ENCODE measurements at places on chromosomes 16 and 17.

- no peak for DNase-seq
Observed at GRCh38 chr17:7811251-7811650, 22.8 kb upstream of the KDM6B start.

- no peak for DNase-seq
Observed at GRCh38 chr16:54000361-54000760, 286.2 kb downstream of the IRX3 start.

GRCh38 chr16:49608779-49609178 is 235.2 kb downstream of the C16orf78 start:
- no peak for DNase-seq

GRCh38 chr17:8954339-8954738 is 11.2 kb downstream of the PIK3R5 start:
- no peak for DNase-seq

GRCh38 chr17:82305727-82306300 is 11.6 kb downstream of the CD7 start:
- DNase-seq, result no peak

GRCh38 chr17:51814521-51814920 is 344.0 kb downstream of the CA10 start:
- DNase-seq, result no peak

DNA sequence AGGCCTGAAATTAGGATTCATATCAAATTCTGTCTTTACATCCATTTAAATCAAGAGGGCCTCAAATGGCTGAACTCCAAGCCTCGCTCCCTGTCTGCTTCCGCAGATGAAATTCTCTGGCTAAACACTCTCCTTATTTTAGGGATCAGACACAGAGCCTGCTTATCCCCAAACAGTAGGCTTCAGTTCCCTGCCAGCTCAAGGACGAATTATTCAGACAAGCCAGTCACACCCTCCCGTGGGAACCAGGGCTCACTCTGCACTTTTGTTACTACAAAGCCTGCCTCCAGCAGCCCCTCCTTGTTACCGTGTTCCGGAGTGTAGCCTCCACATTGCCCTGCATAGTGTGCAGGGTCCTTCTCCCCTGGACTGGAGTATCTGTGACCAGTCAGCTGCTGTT is 46.6 kb upstream of the LCMT1 start:
- no peak for DNase-seq

DNA sequence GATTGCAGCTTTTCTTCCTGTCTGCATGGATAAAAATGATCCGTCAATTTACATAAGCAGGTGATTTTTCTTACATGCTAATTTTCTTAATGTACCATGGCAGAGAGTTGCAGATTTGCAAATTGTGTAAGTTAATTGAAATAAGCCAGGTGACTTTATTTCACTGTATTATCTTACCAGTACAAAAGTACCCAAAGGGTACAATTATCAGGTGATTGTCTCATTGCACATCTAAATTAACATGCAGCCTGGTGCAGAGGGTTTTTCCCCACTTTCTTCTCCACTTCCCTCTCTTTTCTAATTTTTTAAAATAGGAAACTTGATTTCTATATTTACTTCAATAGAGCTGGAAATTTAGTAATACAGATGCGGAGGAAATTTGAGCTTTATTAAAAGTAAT is 11.2 kb downstream of the NLK start:
- DNase-seq, result no peak

DNA sequence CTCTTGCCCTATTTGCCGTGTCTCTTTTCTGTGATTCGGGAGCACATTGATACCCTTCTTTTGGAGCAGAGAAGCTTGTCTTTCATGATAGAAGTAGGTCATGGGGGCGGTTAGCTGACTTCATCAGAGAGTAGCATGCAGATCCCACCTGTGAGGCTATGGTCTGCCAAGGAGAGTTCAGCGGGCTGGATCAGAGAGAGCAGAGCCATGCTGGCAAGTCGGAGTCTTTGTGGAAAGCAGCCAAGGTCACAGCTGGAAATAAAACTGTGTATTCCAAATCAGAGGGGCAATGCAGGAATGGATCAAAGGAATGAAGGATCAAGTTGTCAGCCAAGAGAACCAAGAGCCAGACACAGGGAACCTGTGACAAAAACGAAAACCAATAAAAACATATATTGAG is 595.9 kb downstream of the WWOX start:
- DNase-seq, result no peak

DNA sequence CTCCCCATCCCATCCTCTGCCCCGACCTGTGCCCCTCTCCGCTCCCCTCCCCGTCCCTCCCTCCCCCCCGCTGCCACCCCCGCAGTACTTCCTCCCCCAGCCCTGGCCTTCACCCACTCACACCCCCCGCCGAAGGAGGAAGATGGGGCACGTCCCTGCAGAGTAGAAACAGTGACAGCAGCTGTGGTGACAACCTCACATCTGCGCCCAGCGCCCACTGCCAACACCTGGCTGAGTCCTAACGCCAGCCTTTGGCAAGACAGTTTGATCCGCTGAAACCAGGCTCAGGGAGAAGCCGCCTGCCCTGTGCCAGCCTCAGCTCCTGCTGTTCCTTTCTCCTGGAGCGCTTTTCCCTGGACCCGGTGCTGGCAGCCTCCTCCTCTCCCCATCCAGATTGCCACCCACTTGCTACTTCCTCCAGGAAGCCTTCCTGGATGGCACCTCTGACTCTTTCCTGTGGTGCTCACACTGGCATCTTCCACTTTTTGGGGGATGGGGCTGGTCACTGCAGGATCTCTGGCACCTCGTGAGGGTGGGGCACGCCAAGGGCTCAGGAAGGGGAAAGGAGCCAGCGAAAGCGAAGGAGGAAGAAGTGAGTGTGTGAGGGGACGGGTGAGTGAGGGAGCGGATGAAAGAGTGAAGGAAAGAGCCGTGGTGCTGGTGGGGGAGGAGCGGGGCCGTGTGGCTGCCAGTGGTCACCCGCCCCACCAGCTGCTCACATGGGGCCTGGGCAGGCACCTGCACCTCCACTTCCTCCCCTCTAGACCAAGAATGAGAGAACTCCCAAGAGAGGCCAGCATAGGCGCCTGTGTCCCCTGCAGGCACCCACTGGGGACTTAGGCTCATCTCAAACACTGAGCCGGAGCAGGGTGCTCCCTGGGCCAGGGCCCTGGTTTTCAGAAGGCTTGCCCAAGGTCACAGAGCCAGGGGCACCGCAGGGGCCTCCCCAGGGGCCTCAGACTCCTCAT is 27.0 kb downstream of the ZFPM1 start:
- DNase-seq, result no peak

DNA sequence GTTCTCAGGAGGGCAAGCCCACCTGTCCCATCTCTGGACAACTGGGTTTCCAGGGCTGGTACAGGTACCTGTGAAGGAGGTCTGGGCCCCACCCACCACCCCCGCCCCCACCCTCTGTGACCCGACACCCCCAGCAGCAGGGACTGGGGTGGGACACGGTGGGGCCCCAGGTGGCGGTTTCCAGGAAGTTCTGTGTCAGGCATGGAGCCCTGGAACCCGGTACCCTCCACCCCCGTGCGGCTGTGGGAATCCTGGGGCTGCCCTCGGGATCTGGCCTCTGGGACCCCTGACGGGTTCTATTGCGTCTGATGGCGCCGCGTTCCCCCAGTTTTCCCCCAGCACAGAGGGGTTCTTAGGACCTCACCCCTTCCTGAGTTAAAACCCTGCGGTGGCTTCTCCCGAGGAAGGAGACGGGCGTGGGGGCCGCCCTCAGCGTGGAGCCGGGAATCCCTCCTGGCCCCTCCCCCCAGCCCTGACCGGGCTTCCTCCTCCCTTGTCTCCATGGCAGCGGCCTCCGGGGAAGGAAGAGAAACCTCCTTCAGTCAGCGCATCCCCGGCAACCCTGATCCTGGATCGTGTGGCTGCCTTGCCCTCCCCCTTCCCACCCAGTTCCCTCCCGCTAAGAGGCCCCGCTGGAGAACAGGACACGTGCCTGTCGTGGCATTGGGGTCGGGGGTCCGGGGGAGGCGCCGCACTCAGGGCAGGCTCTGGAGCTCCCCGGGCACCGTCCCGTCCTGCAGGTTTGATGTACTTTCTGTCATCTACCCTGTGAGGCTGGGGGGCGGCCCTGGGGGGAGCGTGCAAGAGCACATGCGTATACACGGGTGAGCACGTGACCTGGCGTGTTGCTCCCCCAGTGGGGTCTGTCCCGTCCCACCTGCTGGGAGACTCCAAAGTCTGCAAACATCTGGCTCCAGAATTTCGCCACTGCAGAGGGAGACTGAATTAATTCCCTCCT is 30.3 kb downstream of the CACNA1H start:
- no peak for DNase-seq

DNA sequence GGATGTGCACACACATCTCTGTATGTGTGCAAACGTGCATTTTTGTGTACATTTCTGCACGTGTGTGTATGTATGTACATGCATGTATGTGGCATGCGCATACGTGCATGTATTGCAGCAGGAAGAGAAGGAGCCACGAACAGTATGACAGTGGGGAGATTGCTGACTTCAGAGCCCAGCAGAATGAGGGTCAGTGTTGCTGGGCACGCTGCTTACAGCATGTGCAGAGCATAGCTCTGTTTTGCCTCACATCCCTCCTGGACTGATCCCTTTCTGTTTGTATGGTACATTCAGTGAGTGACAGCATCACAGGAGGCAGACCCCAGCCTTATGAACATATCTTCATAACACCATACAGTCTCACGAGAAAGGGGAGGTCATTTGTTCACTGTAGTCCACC is 934.0 kb upstream of the EEF2KMT start:
- no peak for DNase-seq

- DNase-seq, result peak; percentile 96
Observed at GRCh38 chr17:75693500-75694481, 26.7 kb downstream of the SAP30BP start.

DNA sequence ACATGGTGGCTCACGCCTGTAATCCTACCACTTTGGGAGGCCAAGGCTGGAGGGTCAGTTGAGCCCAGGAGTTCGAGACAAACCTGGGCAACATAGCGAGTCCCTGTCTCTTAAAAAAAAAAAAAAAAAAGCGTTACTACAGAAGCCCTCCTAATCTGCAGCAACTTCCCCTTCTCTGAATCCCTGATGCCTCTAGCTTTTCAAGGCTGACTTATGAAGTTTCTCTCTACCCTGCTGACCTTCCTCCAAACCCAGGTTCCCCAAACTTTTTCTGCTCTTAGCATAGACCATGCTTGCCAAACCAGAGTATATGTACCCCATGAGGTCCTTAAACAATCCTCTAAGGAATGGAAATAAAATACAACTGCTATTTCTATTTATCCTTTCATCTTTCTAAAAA is 16.4 kb downstream of the LYRM1 start:
- DNase-seq, result no peak

DNA sequence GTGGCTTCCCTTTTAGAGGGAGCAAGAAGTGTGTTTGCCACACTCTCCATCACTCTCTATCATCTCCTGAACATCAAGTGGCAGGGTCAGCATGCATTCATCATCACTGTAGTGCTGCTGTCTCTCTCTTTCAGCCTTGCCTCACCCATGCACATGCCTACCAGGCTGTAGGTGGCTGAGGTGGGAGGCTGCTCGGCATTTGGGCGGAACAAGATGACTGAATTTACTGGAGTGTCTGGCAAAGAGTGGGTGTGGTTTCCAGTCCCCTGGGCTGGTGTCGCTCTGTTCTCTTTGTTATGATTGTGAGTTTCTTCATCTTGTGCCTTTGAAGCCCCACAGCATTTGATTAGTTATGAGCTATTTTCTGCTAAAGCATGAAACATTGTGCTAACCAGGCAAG is 541.9 kb upstream of the EEF2KMT start:
- no peak for DNase-seq

DNA sequence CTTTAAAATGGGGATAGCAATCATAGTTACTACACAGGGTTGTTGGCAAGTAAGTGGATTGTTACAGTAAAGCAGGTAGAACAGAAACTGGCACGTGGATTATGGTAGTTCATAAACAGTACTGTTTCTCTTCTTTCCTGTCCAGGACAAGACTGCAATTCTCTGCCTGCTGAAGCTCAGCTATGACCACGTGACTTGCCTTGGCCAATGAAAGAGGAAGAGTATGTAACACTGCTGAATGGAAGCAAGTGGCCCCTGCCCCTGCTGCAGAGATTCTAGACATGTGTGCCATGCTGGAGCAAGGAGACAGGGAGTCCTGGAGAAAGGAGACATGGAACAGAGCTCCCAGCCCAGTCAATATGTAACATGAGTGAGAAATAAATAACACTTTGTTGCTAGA is 66.6 kb upstream of the TOX3 start:
- no peak for DNase-seq

- DNase-seq, result peak; percentile 64
Observed at GRCh38 chr16:57998486-57998885, 2.0 kb downstream of the ZNF319 start.

DNA sequence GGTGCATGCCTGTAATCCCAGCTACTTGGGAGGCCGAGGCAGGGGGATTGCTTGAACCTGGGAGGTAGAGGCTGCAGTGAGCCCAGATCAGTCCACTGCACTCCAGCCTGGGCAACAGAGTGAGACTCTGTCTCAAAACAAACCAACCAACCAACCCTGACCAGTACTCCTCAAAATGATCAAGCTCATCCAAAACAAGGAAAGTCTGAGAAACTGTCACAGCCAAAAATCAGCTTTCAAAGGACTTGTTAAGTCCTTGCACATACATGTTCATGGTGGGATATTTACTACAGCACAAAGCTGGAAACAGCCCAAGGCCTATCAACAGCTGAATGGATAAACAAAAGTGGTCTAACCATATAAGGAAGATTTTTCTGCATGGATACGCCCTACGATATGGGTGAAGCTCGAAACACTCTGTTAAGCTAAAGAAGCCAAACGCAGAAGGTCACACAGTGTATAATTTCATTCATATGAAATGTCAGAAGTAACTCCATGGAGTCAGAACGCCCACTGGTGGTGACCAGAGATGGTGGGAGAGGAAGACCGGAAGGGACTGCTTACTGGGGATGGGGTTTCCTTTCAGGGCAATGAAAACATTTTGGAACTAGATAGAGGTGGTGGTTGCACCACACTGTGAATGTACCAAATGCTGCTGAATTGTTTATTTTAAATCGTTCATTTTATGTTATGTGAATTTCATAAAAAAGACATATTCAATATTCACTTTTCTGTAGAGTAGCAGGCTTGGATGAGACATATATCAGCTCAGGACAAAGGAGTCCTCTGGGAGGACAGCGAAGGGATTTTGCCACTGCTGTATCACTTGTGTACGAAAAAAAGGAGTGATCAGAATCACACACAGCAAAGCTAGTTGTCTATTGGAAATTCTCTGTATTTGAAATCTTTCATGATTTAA is 17.7 kb downstream of the CCL17 start:
- no peak for DNase-seq

- no peak for DNase-seq
Observed at GRCh38 chr16:86220561-86220960, 289.8 kb upstream of the FOXF1 start.

DNA sequence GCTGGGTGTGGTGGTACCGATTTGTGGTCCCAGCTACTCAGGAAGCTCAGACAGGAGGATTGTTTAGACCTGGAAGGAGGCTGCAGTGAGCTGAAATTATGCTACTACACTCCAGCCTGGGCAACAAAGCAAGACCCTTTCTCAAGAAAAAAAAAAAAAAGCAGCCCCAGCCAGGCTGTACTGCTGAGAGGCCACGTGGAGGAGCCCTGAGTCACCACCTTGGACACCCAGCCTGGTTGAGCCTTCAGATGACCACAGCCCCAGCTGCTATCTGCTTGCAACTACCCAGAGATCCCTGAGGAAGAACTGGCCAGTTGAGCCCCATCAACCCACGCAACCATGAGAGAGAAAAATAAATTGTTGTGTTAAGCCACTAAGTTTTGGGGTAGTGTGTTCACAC is 23.6 kb upstream of the GPRC5C start:
- DNase-seq, result no peak
